ENCODE measurements at places on chromosomes 12 and 14.

GRCh38 chr14:97776890-97777558 is 979.8 kb downstream of the VRK1 start:
- DNase-seq: no peak

GRCh38 chr12:117830471-117830870 is 138.3 kb downstream of the KSR2 start:
- no peak for DNase-seq

- DNase-seq: no peak
These were observed 166.0 kb downstream of the FOXN3 start for GRCh38 chr14:89251061-89251460.

GRCh38 chr12:109170324-109170723 is 53.9 kb downstream of the ACACB start:
- DNase-seq: no peak

DNA sequence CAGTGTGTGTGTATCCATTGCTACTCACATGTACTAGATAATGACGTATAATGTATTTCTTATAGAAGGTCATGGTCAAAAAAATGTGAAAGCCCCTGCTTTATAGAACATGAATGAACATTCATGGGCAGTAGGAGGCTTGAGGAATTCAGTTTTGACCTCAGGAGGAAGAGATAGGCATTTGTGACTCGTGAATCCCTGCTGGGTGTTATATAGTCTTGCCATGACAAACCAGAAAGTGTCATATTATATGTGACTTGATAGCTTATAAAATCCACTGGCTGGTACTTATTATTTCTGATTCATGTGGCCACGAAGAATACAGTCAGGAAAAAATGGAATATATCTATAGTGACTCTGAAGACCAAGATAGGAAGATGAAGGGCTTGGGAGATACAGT is 287.6 kb downstream of the CEP128 start:
- DNase-seq: no peak

GRCh38 chr12:124152731-124153130 is 142.2 kb upstream of the RFLNA start:
- DNase-seq: peak; percentile 21

DNA sequence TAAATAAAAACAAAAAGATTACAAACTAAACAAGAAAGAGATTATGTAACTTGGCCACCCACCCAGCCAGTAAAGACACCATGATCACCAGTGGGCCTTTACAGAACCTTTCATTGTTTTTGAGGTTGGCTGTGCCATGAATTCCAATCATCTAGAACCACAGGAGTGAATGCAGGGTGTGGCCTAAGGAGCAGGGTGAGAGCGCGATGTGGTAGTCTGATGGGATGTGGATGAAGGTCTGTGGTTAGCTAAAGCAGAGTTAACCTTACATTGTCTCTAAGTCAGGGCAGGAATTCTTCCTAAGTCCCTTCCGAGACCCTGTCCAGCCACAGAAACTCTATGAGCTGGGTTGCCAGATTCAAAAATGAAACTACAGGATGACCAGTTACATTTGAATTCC is 54.0 kb upstream of the CDKN3 start:
- DNase-seq: no peak

DNA sequence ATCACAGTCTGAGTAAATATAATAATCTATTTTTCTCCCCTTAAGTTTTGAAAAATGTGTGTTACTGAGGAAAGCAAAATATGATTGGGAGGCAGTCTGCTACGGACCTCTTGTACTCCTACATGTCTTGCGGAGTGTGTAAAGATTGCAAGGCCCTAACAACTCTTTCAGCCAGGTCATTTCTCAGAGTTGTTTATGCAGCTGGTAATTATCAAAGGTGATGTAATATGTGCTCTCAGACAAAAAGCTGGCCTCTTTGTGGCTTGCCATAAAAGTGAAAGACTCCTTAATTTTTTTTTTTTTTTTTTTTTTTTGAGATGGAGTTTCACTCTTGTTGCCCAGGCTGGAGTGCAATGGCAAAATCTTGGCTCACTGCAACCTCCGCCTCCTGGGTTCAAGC is 40.5 kb upstream of the MON2 start:
- peak; percentile 65 for DNase-seq

GRCh38 chr14:64692986-64693809 is 11.0 kb upstream of the PLEKHG3 start:
- no peak for DNase-seq

DNA sequence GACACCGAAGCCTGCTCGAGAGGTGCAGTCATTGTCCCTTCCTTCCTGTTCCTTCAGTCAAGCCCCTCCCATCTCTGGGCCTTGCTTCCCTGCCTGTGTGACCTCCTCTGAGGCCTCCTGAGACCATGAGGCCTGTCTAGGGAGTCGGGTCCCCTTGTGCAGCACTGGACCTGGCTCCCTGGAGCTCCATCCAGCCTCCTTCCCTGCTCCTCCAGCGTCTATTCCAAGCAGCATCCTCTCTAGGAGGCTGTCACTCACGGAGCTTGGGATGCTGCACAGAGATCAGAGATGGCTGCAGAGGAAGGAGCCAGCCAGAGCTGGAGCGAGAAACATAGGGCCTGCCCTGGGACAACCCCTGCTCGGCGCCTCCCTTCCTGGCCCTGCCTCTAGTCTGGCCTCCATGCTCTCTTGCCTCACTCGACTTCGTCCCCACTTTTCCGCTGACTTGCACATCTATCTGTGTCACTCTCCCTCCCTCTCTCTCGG is 142.7 kb downstream of the BCL11B start:
- DNase-seq: no peak

- peak; percentile 77 for DNase-seq
These were observed 149.5 kb downstream of the SLC6A15 start for GRCh38 chr12:84763107-84763506.

- no peak for DNase-seq
These were observed 336.1 kb downstream of the BCL11B start for GRCh38 chr14:98935921-98936320.

GRCh38 chr12:92186038-92186470 is 40.4 kb upstream of the BTG1 start:
- DNase-seq: no peak

- no peak for DNase-seq
These were observed 39.0 kb upstream of the HDAC7 start for GRCh38 chr12:47858511-47859266.

GRCh38 chr12:102956738-102957327 is 641 bp upstream of the ASCL1 start:
- no peak for DNase-seq

DNA sequence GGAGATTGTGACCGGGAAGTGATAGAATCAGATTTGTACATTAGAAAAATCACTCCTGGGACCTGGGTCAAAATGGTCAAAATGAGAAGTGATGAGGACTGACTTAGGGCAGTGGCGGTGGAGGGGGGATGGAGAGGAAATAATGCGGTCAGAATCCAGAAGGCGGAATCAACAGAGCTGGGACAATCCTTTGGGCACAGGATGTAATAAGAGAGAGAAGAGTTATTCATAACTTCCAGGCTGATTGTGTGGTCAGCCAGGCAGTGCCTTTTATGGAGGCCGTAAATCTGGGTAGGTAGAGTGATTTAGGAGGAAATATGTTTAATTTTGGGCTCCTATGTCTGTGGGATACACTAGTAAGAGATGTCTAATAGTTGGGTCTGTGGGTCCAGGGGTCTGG is 21.6 kb downstream of the FBXL14 start:
- no peak for DNase-seq

DNA sequence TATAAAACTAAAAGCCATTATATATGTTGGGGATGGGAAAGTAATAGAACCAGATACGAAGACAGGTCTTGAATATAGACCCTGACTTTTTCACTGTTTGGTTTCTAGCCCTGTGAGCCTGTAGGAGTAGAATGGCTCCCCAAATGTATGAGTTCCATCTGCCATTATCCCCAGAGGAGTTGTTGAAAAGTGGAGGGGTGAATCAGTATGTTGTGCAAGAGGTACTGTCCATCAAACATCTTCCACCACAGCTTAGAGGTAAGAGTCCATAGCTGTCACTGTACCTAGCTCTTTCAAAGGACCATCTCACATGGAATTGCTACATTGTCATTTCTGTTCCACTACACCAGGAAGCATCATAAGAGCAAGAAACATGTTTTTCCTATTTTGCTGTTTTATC is 1.1 kb downstream of the NCAPD2 start:
- no peak for DNase-seq

- DNase-seq: no peak
These were observed 38.2 kb downstream of the DTX1 start for GRCh38 chr12:113094738-113095137.

GRCh38 chr14:67232066-67232465 is 9.2 kb upstream of the PALS1 start:
- DNase-seq: no peak

DNA sequence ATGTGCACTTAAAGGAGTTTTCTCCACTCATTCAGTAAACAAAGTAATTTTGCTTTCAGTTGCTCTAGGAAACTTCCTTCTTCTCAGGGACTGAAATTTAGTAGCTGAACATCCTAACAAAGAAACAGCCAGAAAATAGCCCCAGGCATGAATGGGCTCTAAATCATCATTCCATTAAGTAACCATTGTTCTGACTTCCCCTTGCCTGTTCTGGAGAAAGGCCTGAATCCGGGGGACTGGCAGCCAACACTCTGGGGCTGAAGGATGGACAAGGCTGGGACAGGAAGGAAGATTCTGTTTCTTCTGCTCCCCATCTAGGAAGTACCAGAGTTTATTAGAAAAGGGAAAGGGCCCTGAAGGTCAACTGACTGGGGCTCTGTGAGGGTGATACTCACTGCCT is 104.5 kb downstream of the ESRRB start:
- DNase-seq: peak; percentile 4

DNA sequence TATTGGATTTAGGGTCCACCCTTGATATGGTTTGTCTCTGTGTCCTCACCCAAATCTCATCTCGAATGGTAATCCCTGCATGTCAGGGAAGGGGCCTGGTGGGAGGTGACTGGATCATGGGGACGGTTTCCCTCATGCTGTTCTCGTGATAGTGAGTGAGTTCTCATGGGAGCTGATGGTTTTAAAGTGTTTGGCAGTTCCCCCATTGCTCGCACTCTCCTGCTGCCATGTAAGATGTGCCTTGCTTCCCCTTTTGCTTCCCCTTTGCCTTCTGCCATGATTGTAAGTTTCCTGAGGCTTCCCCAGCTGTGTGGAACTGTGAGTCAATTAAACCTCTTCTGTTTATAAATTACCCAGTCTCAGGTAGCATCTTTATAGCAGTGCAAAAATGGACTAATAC is 118.3 kb downstream of the VRK1 start:
- DNase-seq: no peak

DNA sequence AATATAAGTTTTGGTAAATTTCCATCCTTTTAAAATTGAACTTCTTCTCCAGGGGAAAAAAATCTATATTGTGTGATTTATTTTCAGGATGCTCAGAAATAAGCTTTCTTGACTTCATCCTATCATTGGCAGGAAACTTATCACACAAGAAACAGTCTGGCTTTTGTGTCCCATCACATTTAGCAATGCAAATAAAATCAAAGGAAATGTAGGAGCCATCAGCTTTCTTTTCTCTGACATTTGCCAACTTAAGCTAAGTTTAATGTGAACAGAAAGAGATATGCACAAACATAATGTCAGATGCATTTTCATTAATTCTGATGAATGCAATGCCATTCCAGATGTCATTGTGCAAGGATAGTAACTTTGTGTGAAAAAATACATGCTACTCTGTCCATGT is 56.6 kb downstream of the LIN7A start:
- no peak for DNase-seq

DNA sequence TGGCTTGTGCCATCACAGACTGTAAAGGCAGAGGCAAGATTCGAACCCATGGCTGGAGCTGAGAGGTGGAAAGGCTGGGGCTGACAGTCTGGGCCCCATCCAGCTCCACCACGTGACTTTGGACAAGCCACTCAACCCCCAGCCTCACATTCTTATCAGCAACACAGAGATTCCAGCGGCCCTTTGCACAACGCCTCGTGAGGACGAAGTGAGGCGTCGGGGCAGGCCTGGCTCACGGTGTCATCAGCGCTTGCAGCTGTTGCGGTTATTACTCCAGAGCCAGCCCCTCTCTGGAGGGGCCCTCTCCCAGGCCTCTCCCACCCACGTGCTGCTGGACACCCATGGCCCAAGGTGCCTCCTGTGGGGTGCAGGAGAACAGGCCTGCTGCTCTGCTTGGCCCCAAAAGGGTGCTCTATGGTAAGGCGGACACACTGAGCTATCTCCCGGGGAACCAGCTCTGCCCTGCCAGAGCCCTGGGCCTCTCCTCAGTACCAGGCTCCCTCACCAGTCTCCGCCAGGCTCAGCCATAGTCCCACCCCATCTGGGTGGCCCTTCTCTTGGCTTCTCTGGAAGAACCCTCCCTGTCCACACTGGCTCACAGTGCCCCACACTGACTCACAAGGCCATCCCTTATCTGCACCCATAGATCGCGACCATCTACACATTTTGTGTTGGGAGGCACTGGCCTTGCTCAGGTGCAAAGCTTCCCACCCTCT is 21.1 kb downstream of the CHGA start:
- no peak for DNase-seq

- DNase-seq: peak; percentile 78
These were observed 266.4 kb downstream of the NAV3 start for GRCh38 chr12:78096909-78097597.

GRCh38 chr12:80352474-80352873 is 91.6 kb upstream of the PTPRQ start:
- no peak for DNase-seq

DNA sequence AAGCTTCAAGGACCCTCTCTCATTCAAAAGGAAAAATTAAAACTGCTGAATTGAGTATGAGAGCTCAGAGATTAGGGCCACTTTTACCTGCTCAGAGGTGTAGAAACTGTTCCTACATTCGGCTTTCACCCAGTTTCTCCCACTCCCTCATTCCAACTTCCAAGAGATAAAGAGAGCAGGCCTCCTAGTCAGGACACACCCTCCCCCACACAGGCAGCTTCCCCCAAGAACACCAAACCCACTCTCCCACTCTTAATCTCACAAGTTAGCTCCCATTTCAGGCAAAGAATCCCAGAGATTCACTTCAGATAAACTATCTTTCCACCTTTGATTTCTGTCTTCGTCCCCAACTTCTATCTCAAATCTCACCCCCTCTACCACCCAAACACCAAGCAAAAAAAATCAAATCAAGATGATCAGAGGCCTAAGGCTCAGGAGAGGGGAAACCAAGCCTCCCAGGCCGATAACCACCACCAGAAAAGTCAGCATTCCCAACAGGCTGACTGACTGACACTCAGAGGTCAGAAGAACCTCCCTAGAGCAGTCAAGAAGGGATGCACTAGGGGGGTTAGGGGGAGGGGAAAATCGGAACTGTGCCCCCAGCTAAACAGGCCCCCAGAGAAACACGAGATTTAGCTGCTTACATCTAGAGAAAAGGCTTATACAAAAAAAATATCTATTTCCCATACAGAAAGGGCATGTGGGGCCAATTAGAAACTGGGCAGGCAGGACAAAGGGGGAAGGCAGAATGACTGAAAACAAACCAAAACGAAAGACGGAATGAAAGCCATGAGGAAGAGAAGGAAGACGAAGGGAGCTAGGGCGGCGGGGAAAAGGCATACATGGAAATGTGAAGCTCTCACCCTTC is 13.2 kb upstream of the CDH24 start:
- peak; percentile 49 for DNase-seq

GRCh38 chr14:23308721-23309445 is 2.2 kb downstream of the BCL2L2 start:
- DNase-seq: no peak

GRCh38 chr14:90658541-90658967 is 157.7 kb downstream of the TTC7B start:
- no peak for DNase-seq
